ENCODE measurements at places on chromosomes 12 and 14.

DNA sequence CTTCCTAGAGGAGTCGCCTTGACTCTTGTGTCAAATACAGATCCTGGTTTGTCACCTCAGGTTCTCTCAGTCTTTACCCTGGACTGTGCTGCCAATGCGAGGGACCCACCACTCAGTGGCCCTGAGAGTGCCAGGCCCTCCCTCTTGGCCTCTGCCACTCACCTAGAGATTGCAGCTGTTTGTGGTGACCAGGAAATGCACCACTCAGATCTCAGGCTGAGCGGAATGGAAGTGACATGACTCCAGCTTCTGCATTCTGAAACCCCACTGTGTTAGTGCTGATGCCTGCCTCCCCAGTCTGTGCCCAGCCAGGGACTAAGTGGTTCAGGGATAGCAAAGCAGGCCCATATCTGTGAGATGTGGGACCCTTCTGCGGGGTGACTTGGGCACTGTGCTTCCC, 27.8 kb upstream of the NEDD1 start:
- no peak for DNase-seq

DNA sequence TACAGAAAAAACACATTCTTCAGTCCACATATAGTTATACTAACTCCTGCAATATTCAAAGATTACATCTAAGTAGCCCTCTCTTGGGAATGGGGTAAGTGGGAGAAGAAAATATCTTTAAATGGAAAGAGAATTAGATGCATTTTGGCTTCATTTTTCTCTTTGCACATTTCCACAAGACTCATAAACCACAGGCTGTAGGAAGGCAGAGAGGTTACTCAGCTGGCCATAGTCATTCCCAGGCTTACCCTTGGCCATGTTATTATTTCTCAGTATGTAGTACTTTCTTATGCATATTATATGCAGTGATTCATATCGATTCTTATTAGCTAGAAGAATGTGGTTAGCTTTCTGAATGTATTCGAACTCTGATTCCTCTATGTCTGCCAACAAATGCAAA, 92.2 kb downstream of the PTPRR start:
- no peak for DNase-seq

DNA sequence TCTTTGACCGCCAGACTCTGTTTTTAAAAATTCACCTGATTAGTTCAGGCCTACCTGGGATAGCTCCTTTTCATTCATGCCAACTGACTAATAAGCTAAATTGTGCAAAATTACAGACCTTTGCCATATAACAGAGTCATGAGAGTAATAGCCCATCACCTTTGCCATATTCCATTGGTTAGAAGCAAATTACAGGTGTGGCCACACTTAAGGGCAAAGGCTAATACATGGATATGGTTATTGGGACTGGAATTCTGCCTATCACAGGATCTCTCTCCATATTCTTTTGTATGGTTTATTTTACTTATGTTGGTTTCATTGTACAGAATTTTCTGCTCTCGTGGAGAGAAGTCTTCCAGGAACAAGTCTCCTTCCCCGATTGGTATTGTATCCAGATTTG, 115.2 kb downstream of the EGLN3 start:
- DNase-seq = no peak

- DNase-seq = no peak
Observed at GRCh38 chr14:31465111-31465510, 7.8 kb upstream of the DTD2 start.

DNA sequence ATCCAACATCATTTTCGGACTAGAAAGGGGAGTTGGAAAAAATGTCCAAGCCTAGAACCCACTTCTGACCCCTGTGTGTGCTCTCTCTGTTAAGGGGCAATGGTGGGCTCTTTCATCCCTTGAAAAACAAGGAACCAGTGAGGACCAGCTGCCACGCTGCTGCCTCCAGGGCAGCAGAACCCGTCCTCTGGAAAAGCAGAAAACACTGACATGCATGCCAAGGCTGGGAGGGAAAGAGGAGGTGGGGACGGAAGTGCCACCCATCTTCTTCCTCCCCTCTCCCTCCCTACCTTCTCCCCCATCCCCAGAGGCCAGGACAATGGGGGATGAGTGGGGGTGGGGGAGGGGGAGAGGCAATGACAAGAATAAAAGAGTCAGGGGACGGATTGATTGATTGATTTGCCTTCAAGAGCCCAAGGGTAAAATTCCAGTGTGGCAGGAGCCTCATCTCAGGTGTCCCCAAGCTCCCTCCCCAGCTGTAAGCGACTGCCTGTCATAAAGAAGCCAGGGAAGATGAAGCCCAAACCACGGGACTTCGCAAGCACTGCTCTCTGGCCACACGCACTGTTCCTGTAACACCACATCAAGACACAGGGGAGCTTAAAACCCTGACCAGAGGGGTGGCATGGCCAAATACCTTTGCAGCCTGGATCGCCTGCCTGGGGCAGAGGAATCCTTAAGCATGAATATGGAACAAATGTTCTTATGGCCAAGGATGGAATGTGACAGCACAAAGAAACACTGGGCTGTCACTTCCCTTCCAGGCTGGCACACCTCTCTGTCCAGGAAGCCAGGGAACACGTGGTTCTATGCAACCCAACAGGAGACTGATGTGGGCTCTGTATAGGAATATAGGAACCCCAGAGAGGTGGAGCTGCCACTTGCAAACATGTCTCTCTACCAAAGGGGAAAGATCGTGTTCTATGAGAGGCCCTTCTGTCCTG, 38.9 kb upstream of the BDKRB2 start:
- DNase-seq = no peak

DNA sequence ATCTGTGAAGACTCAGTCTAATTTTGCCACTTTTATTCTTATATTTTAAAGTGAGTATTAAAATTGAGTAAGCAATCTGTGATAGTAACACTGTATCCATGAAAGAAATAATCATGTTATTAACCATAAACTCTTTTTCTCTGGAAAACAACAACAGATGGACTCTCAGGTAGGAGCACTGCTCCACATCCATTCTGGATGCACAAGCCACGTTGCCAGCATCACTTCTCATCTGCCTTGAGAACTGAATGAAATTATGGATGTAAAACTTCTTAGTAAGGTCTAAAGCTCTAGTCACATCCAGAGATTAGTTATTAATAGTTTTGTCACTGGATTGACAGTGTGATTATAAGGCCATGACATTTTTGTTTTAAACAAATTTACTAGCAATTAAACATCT, 489.1 kb upstream of the SYT1 start:
- DNase-seq = no peak

GRCh38 chr12:101781834-101782233, 42.6 kb upstream of the SYCP3 start:
- no peak for DNase-seq

- DNase-seq = no peak
Observed at GRCh38 chr14:98868866-98869265, 403.1 kb downstream of the BCL11B start.
